ENCODE measurements at places on chromosomes 11 and 22.

- DNase-seq, result peak; percentile 50
Measured at GRCh38 chr22:22877523-22878210, 9.9 kb upstream of the IGLL5 start.

DNA sequence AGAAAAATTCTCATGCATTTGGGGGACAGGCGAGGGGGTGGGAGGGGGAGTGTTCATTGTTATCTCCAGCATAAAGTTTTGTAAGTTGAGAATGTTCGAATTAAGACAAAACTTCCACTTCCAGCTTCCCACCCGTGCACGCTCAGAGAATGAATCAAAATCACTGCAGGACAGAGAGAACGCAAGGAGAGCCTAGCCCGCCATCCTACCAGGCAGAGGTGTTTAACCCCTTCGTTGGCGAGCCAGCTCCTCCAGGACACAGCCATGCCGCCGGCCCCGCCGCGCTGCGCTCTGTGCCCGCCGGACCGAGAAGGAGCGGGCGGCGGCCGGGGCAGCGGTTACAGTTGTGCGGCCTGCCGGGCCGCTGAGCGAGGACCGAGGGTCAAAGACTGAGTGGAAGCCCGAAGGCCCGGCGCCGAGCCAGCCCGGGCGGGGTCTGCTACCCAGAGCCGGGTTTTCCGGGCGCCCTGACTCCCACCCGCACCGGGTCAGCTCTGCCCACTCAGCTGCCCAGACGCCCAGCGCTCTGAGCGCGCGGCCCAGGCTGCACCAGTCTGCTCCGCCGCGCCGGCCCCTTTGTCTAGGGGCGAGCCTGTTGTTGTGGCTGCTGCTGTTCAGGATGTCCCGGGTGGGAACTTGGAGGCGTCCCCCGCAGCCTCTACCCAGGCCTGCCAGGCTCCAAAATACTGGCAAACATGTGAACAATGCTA, at the start of gene NOX4:
Gene NOX4, minus strand, starts transcription at position 395 of the 710 bp plus-strand sequence. Its CDS starts 129 bp downstream, at position 266.
- peak; percentile 60 for DNase-seq

- no peak for DNase-seq
Measured at GRCh38 chr22:19641983-19642451, 72.3 kb upstream of the SEPTIN5 start.

DNA sequence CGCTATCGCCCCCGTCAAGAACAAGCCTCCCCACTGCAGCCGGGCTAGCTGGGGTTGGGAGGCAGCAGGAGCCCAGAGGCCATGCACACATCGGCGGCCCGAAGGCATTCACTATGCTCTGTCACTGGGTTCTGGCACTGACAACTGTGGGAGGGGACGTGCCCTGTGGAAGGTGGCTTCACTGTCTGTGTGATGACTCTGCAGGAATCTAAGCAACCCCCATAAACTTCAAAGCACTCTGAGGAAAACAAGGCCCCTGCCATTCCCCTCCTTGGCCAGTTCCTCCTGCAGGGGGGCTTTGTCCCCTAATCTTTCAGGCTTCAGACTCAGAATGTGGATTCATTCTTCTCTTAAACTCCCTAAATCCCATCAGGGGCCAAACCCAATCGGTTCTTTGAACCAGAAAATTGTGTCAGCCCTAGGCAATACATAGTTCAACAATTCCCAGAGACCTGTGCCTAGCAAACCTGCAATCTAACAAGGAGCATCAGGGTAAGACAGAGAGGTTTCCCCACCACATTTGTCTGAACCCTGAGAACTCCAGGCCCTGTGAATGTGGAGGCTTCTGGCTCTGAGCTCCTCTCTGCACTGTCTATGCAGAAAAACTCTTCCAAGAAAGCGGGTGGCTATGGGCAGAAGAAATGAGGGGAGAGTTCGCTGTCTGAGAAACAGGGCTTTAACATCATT, 1477.2 kb downstream of the TBC1D22A start:
- no peak for DNase-seq

DNA sequence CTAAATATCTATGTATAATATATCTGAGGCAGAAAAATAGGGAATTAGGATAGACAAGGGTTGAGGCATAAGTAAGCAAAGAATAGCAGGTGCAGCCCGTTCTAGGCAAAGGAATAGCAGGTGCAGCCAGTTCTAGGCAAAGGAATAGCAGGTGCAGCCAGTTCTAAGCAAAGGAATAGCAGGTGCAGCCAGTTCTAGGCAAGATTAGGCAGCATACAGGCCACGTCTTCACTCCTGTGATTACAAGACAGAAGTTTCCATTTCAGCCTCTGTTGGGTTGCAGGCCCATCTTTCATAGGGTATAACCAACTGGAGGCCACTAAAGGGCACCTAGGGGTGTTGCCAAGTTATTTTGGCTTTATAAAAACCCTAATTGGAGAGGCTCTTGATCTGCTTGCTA, 28.8 kb upstream of the CHORDC1 start:
- no peak for DNase-seq

DNA sequence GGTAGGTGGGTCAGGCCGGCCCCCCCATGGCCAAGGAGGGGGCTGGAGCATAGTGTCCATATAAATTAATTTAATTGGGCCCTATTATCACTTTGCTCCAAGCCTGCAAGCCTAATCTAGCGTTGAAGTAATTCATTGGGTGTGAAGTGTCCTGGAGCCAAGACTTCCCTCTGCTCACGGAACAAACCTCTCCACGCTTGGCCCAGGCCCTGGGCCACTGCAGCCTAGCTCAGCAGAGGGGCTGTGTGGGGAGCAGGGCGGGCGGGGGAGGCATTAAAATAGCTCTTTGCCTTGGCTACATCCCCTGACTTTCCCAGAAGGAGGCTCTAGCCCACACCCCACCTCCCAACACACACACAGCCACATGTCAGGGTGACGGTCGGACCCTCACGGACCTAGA, 73.5 kb downstream of the THAP12 start:
- DNase-seq, result no peak

- no peak for DNase-seq
Measured at GRCh38 chr11:70482529-70482917, 84.2 kb downstream of the CTTN start.

GRCh38 chr11:92505689-92506088, 281.1 kb downstream of the FAT3 start:
- DNase-seq, result peak; percentile 25

- no peak for DNase-seq
Measured at GRCh38 chr11:87366346-87366745, 328.6 kb downstream of the TMEM135 start.

- DNase-seq, result no peak
Measured at GRCh38 chr11:121566279-121567168, 113.8 kb upstream of the SORL1-AS1 start.

GRCh38 chr11:60477035-60477445, 15.5 kb upstream of the MS4A12 start:
- DNase-seq, result no peak

DNA sequence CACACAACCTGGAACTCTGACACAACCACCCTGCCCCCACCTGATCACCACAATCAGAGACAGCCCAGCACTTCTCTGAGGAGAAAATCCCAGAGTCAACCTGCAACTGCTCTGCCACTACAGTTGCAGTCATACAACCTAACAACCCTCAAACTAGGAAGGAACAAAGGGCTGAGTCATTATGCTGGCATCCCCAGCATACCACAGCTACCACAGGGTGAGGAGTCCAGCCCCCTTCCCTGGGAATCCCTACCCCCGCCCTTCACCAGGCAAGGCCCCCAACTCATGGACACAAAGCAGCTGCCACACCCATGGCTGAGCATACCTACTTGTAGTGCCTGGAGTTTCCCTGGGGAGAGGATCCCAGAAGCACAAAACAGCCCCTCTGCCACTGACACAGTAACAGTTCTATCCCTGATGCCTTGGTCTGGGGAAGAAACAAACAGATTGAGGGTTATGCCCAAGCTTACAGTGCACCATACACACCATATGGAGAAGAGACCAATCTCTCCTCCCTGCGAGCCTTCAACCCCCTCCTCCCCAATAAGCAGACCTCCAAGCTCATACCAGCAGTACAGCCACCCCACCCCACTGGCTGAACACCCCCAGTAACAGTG, 68.5 kb upstream of the C11orf58 start:
- peak; percentile 31 for DNase-seq

DNA sequence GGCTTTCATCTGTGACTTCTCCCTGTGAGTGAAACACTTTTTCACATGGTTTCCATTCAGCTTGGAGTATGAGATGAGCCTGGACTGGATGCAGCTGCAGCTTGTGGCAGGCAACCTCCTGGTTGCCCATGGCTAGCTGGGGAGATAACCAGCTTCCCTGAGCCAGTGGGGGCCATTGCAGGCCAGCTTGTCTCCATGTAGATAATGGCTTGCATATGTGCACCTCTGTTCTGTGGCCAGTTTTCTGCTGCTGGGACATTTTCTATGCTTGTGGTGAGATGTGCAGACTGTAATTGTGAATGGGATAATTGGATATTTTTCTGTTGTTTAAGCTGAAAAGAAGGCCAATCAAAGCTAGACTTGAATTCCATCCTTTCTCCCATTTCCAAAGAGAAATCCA, 38.5 kb downstream of the INSC start:
- DNase-seq, result no peak

DNA sequence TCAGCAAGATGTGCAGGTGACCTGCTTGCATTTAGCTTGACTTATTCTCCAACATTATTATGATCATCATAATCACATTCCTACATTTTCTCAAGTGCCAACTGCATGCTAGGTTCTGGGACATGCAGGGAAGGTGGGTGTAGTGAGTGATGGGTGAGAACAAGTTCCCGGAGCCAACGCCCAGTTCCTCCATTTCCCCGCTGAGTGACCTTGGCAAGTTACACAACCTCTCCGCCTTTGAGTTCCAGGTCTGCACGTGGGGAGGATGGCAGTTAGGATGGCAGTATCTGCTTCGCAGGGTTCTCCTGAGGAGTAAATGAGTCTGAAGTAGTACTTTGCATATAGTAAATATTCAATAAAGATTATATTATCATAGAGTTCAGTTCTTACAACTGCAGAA, 140.3 kb downstream of the GRIK4 start:
- no peak for DNase-seq

DNA sequence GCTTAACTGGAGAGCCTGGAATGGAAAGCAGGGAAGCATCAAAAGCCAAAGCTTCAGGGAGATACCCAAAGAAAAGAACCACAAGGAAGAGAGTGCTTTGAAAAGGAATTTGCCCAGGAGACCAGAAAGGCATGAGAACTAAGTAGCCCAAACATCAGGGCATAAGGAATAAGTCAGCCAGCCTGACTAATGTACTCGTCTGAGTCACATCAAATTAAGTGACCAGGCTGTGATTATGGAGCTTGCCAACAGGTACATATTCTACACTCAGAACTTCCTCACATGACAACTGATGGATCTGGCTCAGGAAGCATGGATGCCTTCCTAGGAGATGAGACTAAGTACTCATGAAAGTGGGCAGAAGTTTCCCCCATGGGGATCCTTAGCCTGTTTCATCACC, 366.7 kb downstream of the BUD13 start:
- DNase-seq, result no peak

DNA sequence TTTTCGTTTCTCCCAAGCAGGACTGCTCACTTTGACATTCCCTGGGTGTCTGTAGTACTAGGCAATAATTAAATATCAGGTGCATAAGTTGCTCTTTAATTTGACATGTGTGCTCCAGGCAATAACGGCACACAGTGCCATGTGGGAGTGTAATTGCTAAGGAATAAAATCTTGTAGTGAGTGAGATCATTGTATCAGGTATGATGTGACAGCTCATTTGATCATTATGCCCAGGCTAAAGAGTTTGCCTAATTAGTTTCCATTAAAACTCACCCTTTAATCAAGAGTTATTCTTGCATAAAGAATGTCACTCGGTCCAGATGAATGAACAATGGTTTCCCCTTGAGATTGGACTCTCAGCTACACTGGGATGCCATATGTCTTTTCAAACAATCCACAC, 220.0 kb downstream of the INSC start:
- no peak for DNase-seq

GRCh38 chr22:29615705-29616327, 12.4 kb downstream of the NF2 start:
- no peak for DNase-seq

DNA sequence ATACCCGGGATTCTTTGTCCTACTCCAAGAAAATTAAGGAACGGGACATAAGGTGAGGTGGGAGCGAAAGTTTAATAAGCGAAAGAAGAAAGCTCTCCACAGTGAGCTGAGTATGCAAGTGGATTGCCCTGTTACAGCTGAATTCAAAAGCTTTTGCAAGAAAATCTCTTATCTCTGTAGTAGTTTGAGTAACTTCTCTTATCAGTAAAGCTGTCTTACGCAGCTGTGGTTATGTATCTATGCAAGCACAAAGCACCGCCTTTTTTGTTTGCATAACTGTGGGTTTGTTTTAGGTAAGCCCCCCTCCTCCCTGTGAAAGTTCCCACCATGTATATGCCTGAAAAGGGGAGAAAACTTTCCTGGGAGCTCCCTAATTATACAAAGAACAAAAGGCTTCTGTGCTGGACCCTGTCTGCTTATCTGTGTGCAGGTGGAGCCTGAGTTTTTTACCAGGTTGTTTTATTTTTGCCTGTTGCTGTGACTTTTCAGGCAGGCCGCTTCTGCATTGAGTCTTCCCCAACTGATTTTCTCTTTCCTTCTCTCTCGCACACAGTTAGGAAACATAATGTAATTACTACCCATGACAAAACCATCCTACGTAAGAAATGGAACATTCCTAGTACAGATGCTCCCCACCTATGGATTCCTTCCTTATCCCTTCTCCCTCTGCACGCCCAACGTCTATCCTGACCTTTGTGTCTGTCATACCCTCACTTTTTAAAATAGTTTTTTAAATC, 837 bp upstream of the PLAAT5 start:
- no peak for DNase-seq

- DNase-seq, result no peak
Measured at GRCh38 chr11:31408201-31408600, 38.5 kb downstream of the DNAJC24 start.

GRCh38 chr11:134529212-134530096, 117.4 kb upstream of the B3GAT1 start:
- DNase-seq, result no peak

GRCh38 chr11:69172674-69173073, 16.9 kb downstream of the SMIM38 start:
- DNase-seq, result no peak

- peak; percentile 61 for DNase-seq
Measured at GRCh38 chr11:128451652-128452470, 135.5 kb downstream of the ETS1 start.

DNA sequence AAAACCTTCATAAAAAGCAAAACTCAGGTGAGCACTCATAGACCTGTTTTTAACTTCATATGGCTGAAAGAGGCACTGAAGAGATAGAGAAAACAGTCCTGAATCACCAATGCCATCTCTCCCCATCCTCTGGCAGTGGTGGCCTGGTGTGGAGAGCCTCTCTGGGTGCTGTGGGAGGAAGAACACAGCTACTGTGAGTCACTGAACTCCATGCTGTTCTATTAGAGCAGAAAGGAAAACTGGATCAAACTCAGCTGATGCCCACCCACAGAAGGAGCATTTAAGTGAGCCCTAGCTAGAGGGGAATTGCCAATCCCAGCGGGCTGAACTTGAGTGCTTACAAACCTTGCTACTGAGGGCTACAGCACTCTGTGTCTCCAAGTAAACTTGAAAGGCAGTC, 115.3 kb upstream of the SESN3 start:
- DNase-seq, result no peak

GRCh38 chr22:28297504-28297903, 378.4 kb upstream of the PITPNB start:
- DNase-seq, result no peak
